ENCODE measurements at places on chromosomes 12 and 14.

DNA sequence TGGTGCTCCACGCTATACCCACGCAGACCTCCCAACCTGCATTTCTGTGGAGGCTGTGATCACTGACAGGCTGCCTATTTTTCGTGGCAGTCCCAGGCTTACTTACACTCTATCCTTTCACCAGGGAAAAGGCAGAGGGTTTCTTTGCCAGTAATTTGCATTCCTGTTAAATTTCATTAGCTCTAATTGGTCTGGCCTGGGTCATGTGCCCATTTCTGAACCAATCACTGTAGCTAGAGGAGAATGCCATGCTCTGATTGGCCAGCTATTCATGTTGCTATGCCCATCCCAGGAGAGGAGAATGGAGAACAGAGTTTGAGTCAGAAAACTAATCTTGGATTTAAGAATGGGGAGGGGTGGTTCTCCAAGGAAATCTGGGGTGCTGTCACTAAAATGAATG lies 43.2 kb upstream of the TUNAR start:
- no peak for DNase-seq

GRCh38 chr12:123749355-123749754 lies 12.7 kb upstream of the DNAH10 start:
- no peak for DNase-seq

- DNase-seq = no peak
These were observed 27.7 kb upstream of the JDP2 start for GRCh38 chr14:75399843-75400775.

DNA sequence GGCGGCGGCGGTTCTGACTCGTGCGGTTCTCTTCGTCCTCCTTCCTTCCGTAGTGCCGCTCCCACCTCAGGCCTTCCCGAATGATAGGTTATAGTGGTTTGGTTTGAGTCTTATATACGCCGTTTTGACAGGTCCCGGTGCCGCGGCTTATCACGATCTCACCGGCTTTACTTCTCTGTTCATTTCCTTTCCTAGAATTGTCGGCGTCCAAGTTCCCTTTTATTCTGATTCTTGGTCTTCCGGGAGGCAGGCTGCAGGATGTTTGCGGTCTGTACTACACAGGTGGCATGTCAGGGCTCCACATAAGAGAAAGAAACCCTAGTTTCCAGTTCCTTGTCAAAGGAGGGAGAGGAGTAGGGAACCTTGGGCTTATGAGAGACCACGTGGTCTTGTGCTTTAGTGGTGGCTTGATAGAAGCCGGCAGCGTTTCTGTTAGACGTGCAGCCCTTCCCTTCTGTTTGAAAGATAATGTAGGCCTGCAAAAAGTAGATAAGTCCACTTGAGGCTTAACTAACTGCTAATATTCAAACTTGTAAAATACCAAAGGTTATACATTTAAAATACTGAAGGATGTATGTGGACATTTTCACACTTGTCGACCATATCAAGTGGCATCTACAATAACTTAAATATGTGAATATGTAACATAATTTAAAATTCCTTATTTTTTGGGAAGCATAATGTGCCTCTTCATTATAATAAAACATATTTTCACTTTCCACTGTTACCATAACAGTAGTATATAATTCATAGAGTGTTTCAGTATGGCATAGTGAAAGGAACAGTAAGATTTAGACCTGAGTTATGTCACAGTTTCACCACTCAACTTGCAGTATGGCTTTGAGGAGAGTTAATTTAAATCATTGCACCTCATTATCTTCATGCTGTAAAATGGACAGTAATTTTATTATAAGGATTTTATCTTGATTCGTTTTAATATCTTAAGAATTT lies 804 bp downstream of the USP15 start:
- no peak for DNase-seq

DNA sequence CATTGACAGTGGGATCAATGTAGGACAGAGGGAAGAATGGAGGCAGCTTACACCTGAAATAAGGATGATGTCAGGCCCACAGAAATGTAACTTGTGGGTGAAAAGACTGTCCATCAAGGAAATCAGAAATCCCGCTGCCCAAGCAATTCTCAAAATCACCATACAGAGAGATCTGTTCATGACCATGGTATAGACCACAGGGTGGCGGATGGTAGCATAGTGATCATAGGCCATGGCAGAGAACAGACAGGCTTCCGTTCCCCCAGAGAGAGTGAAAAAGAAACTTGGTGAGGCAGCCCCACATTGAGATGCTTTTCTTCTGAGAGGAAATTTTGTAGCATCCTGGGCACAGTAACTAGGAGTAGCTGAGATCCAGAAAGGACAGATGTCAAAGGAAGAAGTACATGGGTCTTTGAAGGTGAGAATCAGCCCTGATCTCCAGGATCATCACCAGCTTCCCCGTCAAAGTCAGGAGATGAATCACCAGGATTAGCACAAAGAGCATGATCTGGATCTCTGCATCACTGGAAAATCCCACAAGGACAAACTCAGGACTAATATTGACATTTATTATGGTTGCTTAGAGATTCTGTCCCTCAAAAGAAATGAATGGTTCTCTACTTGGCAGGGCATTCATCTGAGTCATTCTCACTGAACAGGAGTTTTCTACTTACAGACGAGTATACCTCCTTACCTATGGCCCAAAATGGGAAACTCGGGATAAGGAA lies 5.5 kb upstream of the ZNF641 start:
- DNase-seq = no peak

- no peak for DNase-seq
These were observed 754.1 kb downstream of the NOVA1 start for GRCh38 chr14:25843481-25844470.

GRCh38 chr12:79298506-79298905 lies 392.3 kb downstream of the PAWR start:
- no peak for DNase-seq

GRCh38 chr14:61652526-61653262 lies 42.6 kb upstream of the HIF1A start:
- no peak for DNase-seq

- no peak for DNase-seq
These were observed 1.2 kb downstream of the ITGA5 start for GRCh38 chr12:54417712-54418440.

Data from AG09319 (cell line).